NCI-H460 (cell line): ENCODE measurements at places on chromosomes 1 and 21.
A peak's percentile ranks its signal among the peaks of the same experiment; 100 is the strongest.

- no peak for DNase-seq
Measured at GRCh38 chr1:11067716-11068599, 8.1 kb upstream of the SRM start.

DNA sequence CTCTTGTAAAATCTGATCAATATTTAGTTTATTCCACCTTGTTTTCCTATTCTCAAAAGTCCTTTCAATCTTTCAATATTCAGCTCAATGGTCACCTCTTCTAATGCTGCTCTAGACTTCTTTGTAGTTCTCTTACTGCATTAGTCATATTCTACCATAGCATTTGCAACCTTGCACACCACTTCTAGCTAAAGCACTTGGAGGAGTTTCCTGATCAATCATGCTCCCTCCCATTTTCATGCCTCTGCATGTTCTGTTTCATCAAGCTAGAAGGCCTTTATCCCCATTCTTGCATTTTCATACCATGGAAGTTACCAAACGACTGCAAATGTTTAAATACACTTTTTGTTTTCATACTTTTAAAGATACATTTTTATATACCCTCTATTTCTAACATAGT lies 72.1 kb downstream of the SLC5A9 start:
- no peak for DNase-seq

- DNase-seq: no peak
Measured at GRCh38 chr1:6188466-6188865, 8.3 kb upstream of the CHD5 start.

DNA sequence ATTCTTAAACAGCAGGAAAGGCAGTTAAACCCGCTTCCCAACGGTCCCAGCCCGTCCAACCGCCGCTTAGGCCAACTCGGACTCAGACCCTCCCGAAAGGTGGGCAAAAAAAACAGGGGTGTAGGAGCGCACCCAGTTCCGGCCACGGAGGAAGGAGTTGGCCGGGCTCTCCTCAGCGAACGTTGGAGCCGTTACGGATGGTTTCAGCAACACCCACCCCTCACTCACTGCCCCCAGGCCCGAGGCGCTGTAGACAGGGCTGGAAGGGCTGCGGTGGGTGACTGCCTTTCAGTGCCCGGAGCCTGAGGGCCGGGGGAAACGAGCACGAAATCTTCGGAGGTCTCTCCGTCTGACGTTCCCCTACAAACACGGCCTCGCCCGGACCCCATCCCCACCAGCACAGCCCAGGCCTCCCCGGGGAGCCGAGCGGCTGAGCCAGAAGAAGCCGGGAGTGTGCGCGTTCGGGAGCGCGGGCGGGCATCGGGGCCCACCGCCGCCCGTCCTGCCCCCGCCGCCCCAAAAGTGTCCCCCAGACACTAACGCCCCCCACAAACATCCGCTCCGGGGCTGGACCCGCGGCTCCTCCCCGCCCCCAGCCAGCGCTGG lies 1.3 kb downstream of the KDM5B start:
- DNase-seq: no peak

GRCh38 chr1:160544647-160545046 lies 21.6 kb upstream of the SLAMF6 start:
- DNase-seq: peak; percentile 21

GRCh38 chr1:152725261-152725660 lies 17.3 kb downstream of the LCE4A start:
- DNase-seq: no peak

DNA sequence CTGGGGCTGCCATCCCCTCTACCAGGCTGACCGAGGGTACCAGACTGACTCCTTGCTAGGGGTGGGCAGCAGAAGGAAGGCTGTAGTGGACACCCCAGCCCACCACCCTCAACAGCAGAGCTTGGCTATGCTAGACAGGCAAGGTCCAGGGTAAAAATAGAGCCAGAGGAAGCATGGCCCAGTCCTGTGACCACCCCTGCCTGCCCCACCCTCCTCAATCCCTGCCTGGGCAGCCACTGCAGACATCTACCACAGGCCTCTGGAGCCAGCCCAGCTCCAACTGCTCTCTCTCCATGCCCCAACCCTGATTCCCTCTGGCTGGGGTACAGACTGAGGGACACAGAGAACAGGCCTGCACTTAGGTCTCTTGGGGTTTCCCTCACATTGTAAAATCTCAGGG lies 1.7 kb downstream of the S100A1 start:
- DNase-seq: no peak

DNA sequence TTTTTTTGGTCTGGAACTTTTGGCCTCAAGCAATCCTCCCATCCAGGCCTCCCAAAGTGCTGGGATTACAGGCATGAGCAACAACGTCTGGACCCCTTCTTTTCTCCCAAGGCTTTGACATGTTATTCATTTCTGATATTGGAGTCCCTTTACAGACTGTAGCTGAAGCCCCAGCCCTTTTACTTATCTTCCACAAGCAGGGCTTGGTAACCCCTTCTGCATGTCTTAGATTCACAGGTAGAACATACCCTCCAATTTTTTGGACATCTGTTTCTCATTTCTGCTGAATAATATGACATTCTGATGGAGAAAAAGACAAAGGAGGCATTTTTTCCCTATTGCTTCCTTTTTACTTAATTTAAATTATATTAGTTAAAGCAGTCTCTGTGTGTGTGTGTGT lies 39.2 kb upstream of the RGS21 start:
- no peak for DNase-seq

- DNase-seq: no peak
Measured at GRCh38 chr1:196361112-196361714, 247.0 kb downstream of the KCNT2 start.

- DNase-seq: no peak
Measured at GRCh38 chr1:58812926-58813325, 29.1 kb upstream of the JUN start.

DNA sequence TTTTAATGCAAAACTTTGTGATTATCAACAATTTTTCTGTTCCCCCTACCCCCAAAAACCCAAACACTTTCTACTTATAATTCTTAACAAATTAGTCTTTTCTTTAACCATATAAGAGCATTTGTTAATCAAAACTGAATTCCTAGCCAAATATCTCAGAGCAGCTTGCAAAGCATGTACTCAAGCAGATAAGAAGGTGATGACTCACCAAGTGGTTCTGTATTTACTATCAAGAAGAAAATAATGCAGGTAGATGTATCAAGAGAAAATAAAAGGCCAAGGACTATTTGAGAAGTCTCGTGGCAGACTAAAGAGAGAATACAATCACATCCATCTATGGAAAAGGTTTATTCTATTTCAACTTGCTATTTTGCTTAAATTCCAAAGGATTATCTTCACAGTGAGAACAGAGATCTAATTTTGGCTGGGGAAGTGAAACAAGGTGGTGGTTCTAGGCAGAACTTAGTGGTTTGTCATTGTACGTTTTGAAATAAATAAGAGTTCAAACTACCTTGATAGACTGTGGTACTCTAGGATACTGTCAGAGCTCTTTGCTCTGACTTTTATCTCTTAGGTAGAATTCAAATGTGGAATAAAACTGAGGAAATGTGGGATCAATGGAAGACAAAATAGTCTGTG lies 94.7 kb upstream of the NRIP1 start:
- DNase-seq: no peak

GRCh38 chr21:42640486-42640885 lies 12.9 kb upstream of the PDE9A start:
- no peak for DNase-seq

DNA sequence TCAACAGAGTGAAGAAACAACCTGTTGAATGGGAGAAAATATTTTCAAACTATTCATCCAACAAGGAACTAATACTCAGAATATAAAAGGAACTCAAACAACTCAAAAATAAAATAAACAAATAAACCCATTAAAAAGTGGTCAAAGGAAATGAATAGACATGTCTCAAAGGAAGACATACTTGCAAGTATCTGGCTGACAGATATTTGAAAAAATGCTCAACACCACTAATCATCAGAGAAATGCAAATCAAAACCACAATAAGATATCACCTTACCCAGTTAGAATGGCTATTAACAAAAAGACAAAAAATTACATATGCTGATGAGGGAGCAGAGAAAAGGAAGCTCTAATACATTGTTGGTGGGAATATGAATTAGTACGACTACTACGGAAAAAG lies 38.2 kb downstream of the TNFSF4 start:
- DNase-seq: no peak
